ENCODE measurements at places on chromosomes 5 and 9. TPM values are rescaled to one million over a fixed set of nuclear protein-coding genes. Genes with fewer than 3 reads are reported as not detected.

The F2RL2 gene
- 10.2 TPM for total RNA-seq

The SPATA31A6 gene
- not detected for total RNA-seq

The ALDOB gene
- total RNA-seq, result not detected

The RASA1 gene
- 42.0 TPM for total RNA-seq

The OR1J2 gene
- not detected for total RNA-seq

The FBXO38 gene
- total RNA-seq, result 52.9 TPM

The PAPPA gene
- 0.13 TPM for total RNA-seq

The OTP gene
- not detected for total RNA-seq

GRCh38 chr5:179509845-179510244, 40.5 kb upstream of the RUFY1 start:
- H3K36me3 ChIP-seq, result no peaks in the 10 kb centered on the region
- no peak overlapping the region for H3K27ac ChIP-seq
- H3K27me3 ChIP-seq, result no peaks in the 10 kb centered on the region
- no peak for DNase-seq

- H3K27me3 ChIP-seq, result no peaks in the 10 kb centered on the region
- DNase-seq, result peak; percentile 98
- no peak overlapping the region for H3K4me3 ChIP-seq
- H3K4me1 ChIP-seq, result peaks cover 19% of the 10 kb centered on the region
These were observed 158.9 kb downstream of the RMI1 start for GRCh38 chr9:84139296-84140070.

DNA sequence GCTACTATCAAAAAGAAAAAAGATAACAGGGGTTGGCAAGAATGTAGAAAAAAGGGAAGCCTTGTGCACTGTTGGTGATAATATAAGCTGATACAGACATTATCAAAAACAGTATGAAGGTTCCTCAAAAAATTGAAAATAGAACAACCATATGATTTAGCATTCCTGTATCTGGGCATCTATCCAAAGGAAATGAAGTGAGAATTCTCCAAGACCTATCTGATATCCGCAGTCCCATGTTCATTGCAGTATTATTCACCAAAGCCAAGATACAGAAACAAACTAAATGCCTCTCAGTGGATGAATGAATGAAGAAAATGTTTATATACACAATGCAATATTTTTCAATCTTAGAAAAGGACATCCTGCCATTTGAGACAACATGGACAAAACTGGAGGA, 1943.3 kb downstream of the MAT2B start:
- peak; percentile 15 for DNase-seq
- no peak overlapping the region for H3K4me3 ChIP-seq

DNA sequence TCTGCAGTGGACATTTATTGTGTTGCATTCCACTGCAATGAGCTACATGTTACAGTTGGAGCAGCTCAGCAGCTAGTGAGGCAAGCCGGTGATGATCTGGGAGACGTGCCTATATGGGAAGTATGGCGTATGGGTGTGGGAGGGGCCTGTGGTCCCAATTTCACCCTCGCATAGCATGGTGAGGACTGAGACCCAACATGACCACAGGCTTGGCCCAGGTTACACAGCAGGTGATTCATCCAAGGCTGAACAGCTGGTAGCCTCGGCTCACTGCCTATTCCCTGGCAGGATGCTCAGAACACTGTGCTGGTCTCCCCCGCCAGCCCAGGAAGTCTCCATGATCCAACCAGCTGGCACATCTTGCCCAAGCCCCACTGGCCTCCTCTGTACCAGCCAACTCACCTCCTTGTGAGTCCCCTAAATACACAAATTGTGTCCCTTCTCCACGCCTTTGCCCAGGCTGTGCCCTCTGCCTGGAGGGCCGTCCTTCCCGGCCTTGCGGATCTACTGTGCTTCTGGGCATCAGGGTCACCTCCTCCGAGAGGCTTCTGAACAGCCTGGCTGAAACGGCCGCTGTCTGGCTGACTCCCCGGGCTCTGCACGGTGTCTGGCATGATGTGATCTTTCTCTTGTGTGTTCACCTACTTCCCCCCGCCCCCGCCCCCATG, 81.4 kb downstream of the NSUN2 start:
- peaks cover 5% of the 10 kb centered on the region for H3K4me1 ChIP-seq
- DNase-seq, result no peak
- H3K27me3 ChIP-seq, result peaks cover 3% of the 10 kb centered on the region
- H3K27ac ChIP-seq, result no peak overlapping the region
- H3K4me3 ChIP-seq, result no peak overlapping the region

DNA sequence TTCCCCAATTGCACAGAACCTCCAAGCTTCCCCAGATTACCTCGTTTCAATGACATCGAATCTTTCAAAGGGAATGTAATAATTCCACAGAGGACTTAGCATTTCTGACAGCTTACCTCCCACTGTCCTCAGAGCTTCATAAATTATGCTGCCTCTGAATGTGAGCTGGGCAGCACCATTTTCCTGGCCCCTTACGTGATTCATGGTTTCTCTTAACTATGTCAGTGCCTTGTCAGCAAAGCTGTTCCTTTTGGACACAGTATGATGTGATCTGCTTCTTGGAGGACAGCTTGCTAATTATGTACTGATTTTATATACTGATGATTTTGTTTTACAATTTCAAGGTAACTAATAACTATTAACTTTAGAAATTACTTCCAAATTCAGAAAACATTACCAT, 27.7 kb upstream of the SSBP2 start:
- no peaks in the 10 kb centered on the region for H3K36me3 ChIP-seq
- no peaks in the 10 kb centered on the region for H3K27me3 ChIP-seq
- DNase-seq, result peak; percentile 65
- H3K4me3 ChIP-seq, result peak overlapping the region; percentile 52

- no peaks in the 10 kb centered on the region for H3K4me1 ChIP-seq
- H3K27me3 ChIP-seq, result peaks cover 3% of the 10 kb centered on the region
- no peak overlapping the region for H3K4me3 ChIP-seq
- no peaks in the 10 kb centered on the region for H3K36me3 ChIP-seq
- no peak overlapping the region for H3K27ac ChIP-seq
- DNase-seq, result no peak
These were observed 22.0 kb upstream of the GNAQ start for GRCh38 chr9:78053627-78054026.

DNA sequence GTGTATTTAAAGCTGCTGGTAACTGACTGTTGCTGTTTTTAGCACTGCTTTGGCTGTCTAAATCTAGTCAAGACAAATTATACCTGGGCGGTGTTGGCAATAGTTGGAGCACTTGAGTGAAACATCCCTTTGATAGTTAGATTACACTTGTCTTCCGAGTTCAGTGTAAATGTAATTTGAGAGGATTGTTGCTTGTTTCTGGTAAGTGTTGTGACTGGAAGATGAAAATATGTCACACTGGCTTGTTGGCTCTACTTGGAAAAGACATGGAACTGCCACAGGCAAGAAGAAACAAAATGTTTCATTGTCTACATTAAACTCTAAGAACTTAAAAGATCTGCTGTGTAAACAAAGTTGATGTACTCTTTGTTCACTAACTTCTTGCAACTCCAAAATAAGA, 49.2 kb upstream of the PTPRD start:
- no peak for DNase-seq
- H3K27me3 ChIP-seq, result no peaks in the 10 kb centered on the region
- H3K36me3 ChIP-seq, result no peaks in the 10 kb centered on the region
- H3K4me3 ChIP-seq, result no peak overlapping the region

GRCh38 chr9:33375238-33375840, 27.0 kb downstream of the AQP7 start:
- H3K4me1 ChIP-seq, result peaks cover 6% of the 10 kb centered on the region
- H3K27me3 ChIP-seq, result no peaks in the 10 kb centered on the region
- no peak for DNase-seq

DNA sequence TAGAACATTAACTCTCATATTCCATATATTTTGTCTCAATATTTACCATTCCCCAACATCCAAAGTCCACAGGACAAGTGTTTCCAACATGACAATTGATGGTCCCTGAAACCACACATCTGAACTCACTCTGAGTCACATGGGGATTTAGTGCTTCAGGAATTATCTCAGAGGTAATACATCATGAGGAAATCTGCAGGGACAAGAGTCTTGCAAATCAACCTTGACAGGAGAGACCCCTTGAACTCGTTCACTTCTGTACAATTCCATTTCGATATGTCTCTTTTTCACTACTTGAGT, 119.7 kb upstream of the ABCA1 start:
- no peaks in the 10 kb centered on the region for H3K36me3 ChIP-seq
- no peak overlapping the region for H3K27ac ChIP-seq
- H3K4me1 ChIP-seq, result no peaks in the 10 kb centered on the region
- no peak for DNase-seq

- H3K4me1 ChIP-seq, result no peaks in the 10 kb centered on the region
- H3K36me3 ChIP-seq, result no peaks in the 10 kb centered on the region
- no peak overlapping the region for H3K27ac ChIP-seq
- H3K4me3 ChIP-seq, result no peak overlapping the region
- DNase-seq, result no peak
- no peaks in the 10 kb centered on the region for H3K27me3 ChIP-seq
These were observed 122.0 kb downstream of the COL23A1 start for GRCh38 chr5:178468196-178468685.

DNA sequence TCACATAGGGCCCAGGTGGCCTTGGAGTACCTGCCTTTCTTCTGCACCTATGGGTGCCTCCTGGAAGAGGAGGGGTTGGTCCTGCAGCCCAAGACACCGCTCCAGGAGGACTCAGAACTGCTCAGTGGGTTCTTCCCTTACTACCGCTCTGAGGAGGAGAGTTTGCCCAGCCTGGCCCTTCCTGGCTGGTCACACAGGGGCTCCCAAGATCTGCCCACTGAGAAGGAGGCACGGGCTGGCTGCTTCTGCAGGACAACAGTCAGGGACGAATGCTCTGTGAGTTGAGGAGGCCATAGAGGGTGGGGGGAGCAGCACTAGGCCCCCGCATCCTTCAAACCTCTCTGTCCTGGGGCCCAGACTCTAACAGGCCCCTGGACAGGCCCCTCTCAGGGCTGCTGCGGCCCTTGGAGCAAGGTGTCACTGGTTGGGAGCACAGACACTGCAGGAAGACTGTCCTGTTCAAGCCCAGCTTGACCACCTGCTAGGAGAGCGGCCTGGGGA, 9.9 kb upstream of the SLC25A48 start:
- no peaks in the 10 kb centered on the region for H3K4me1 ChIP-seq
- no peak overlapping the region for H3K27ac ChIP-seq
- no peak for DNase-seq
- H3K4me3 ChIP-seq, result no peak overlapping the region
- no peaks in the 10 kb centered on the region for H3K36me3 ChIP-seq

DNA sequence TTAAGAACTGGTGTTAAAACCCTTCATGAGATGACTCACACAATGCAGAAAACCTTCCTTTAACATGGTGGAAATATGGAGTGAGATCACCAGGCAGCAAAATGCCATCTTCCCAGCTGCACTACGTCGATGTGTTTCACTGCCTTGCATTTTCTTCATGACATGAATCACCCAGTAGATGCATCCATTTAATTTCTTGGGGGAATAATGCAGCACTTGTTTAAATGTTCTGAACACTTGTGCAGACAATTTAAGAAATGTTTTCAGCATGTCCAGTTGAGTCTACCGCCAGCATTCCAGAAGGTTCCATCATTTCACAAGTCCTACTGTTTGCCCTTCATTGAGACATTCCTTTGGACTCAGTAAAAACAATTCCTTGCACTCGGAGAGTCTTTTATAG, 81.6 kb downstream of the ADAMTS16 start:
- DNase-seq, result no peak
- no peak overlapping the region for H3K27ac ChIP-seq
- no peak overlapping the region for H3K4me3 ChIP-seq
- no peaks in the 10 kb centered on the region for H3K4me1 ChIP-seq
- H3K36me3 ChIP-seq, result no peaks in the 10 kb centered on the region

GRCh38 chr5:115150512-115150911, 19.2 kb downstream of the TRIM36 start:
- no peak overlapping the region for H3K4me3 ChIP-seq
- no peak for DNase-seq
- no peak overlapping the region for H3K27ac ChIP-seq
- no peaks in the 10 kb centered on the region for H3K4me1 ChIP-seq
- H3K27me3 ChIP-seq, result no peaks in the 10 kb centered on the region
- H3K36me3 ChIP-seq, result no peaks in the 10 kb centered on the region

DNA sequence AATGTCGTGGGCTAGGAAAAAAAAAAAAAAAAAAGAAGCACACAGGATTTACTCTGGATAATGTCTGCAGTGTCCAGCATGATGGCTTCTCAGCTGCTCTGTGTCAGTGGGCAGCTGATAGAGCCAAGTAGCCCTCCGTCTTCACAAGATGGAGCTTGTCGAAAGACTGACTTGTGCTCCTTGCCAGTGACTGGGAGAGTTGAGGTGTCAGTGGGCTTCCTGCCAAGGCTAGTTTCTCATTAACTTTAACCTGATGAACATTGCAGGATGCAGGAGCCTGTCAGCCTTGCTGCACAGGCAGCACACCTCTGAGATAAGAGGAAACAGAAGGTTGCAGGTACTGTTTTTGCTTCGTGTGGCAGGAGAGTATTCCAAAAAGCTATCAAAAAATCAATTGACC, 171.4 kb upstream of the SGCD start:
- no peak overlapping the region for H3K4me3 ChIP-seq
- no peaks in the 10 kb centered on the region for H3K27me3 ChIP-seq
- H3K27ac ChIP-seq, result no peak overlapping the region
- no peaks in the 10 kb centered on the region for H3K36me3 ChIP-seq

DNA sequence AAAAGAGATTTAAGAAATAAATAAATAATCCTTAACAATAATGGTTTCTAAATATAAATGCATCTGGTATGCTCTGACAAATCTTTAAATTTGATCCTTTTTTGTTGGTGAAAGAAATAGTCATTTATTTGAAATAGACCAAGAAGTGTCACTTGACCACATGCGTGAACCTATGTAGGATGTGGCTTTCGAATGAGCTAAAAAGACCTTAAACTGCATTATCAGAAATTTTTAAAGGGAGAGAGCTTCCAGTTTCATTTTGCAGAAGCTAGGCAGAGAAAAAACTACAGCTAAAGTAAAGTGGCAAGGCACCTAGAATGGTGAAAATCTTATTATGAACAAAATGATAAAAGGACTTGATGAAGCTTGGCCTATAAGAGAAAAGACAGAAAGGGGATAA, 309.2 kb upstream of the EFNA5 start:
- H3K4me3 ChIP-seq, result no peak overlapping the region
- H3K36me3 ChIP-seq, result no peaks in the 10 kb centered on the region
- H3K27ac ChIP-seq, result no peak overlapping the region
- H3K27me3 ChIP-seq, result no peaks in the 10 kb centered on the region
- no peaks in the 10 kb centered on the region for H3K4me1 ChIP-seq
- no peak for DNase-seq

GRCh38 chr9:127128341-127129072, 6.1 kb upstream of the ANGPTL2 start:
- no peak for DNase-seq
- no peaks in the 10 kb centered on the region for H3K36me3 ChIP-seq
- H3K27ac ChIP-seq, result no peak overlapping the region
- no peak overlapping the region for H3K4me3 ChIP-seq

DNA sequence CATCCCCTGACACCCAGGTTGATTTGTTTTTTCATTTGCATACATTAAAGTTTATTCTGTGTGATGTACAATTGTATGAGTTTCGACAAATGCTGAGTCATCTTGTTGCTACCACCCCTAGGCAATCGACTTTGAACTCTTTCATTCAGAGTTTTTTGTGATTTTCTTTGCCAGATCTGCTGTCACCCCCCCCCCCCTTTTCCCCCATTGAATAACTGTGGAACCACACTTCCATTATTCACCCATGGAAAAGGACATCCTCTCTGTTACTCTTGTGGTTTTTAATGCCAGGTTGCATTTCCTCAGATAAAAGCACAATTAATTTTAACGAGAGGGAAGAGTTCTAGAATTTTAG, 13.7 kb upstream of the FAM120AOS start:
- no peaks in the 10 kb centered on the region for H3K36me3 ChIP-seq
- H3K4me3 ChIP-seq, result no peak overlapping the region
- no peak overlapping the region for H3K27ac ChIP-seq
- DNase-seq, result no peak
- peaks cover 35% of the 10 kb centered on the region for H3K4me1 ChIP-seq

Data from endothelial cell of umbilical vein (primary cell).